ENCODE measurements at places on chromosomes 1 and 21.

- DNase-seq = no peak
These were observed 128.5 kb downstream of the RHOU start for GRCh38 chr1:228863776-228864175.

DNA sequence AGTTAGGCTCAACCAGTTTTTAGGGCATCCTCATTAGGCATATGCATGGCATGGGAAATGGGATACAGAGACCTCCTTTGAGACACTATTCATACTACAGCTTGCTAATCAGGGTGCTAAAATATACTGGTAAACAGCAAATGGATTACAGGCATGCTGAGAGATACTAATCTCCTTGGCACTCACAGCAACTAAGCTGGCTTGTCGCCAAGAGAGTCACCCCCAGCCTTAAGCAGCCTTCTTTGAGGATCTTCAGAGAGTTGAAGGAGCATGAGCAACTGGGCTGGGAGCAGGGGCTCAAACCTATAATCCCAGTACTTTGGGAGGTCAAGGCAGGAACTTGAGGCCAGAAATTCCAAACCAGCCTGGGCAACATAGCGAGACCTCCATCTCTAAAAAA is 120.1 kb upstream of the NR5A2 start:
- DNase-seq = no peak

DNA sequence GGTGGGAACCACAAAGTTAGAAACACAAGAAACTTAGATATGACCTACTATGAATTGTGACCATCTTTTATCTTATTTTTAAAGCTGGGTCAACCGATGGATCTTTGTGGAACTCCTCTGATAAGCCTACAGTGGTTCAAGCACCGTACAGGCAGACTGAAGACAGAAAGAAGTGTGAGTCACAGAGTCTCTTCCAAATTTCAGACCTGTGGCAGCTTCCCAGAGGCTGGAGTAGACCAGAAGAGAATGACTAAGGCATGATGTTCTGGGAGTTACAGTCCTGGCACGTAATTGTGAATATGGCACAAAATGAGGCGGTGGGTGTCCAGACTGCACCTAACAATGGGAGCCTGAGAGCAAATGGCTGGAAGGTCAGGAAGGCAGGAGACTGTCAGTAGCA is 70.0 kb downstream of the LMO4 start:
- DNase-seq = no peak

GRCh38 chr1:213613549-213613948 is 374.2 kb upstream of the PROX1 start:
- DNase-seq = no peak

DNA sequence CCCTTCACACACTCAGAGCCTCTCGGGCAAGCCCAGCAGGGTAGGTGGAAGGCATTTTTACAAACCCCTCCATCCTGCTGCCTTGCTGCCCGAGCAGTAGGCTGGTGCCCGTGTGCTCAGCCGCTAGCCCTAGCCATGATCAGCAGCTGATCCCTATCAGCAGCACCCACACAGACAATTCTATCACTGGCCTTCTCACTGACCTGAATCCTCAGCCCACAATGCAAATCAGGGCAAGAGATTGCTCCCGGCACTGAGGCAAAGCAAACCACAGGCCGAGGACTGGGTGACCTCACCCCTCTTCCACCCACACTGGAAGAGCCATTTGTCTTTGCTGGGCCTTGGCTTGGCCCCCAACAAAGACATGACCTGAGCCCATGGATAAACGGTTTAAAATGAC is 895 bp upstream of the PDZK1 start:
- no peak for DNase-seq

DNA sequence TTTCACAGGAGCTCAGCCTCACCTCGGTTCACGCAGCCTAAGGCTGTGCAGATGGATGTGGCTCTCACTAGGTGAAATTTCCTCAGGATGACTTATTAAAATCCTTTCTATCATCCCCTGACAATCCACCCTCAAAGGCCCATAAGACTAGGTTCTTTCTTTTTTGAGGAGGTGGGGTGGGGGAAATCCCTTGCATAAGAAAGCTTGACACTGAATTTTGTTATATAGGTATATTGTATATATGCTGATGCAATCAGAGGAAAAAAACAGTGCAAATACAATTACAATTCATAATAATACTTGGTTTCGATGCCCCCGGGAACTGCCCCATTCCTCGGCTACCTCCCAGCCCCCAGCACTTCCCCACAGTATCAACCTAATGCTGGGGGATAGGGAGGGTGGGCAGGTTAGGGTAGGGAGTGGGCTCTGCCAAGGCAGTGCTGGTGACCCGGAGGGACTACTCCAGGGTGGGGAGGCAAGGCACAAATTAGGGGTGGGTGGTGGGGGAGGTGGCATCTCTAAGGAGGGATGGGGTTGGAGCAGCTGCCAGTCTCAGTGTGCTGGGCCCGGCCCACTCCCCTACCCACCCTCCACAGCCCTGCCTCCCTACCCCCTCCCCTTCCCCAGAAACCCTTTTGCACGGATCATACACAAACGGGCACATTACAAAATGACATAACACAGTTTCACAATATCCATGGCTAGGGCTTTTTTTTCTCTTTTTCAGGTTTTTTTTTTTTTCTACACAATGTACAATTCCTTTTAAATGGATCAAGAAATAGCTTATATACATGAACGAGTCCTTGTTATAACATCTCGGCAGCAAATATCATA is 30.9 kb downstream of the SLC27A3 start:
- no peak for DNase-seq

- DNase-seq = peak; percentile 63
These were observed 111.5 kb downstream of the SEC16B start for GRCh38 chr1:177858332-177858821.

DNA sequence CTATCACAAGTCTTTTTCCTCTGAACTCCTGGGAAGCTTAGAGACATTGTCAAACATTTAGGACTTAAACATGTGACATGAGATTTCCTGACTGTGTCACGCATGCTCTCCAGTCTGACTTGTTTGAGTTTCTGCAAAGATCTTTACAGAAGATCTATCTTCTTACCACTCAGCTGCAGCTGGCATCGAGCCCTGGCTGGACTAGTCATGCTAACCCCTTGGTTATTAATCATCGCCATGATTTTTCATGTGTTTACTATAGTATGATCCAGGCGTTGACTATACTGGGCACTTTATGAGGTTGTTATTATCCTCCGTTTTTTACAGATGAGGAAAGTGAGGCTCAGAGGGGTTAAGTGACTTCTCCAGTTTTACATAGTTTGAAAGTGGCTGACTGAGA is 18.1 kb upstream of the IRF2BP2 start:
- DNase-seq = no peak

GRCh38 chr21:33032434-33033047 is 6.8 kb downstream of the OLIG2 start:
- DNase-seq = no peak

- DNase-seq = no peak
These were observed 17.4 kb downstream of the PEA15 start for GRCh38 chr1:160222546-160222945.

DNA sequence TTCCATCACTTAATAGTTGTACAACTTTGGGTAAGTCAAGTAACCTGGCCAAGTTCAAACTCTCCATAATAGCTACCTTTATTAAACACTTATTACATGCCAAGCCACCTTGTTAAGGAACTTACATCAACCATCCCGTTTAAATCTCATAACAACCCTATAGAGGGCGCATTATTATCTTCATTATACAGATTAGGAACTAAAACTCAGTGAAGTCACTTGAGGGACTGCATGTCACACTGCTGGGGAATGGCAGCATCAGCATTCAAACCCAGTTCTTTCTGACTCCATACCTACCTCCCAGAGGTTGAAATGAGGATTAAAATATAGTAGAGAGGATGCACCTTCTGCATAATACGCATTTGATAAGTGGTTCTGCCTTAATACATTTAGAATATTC is 47.1 kb upstream of the PLA2G2C start:
- no peak for DNase-seq

DNA sequence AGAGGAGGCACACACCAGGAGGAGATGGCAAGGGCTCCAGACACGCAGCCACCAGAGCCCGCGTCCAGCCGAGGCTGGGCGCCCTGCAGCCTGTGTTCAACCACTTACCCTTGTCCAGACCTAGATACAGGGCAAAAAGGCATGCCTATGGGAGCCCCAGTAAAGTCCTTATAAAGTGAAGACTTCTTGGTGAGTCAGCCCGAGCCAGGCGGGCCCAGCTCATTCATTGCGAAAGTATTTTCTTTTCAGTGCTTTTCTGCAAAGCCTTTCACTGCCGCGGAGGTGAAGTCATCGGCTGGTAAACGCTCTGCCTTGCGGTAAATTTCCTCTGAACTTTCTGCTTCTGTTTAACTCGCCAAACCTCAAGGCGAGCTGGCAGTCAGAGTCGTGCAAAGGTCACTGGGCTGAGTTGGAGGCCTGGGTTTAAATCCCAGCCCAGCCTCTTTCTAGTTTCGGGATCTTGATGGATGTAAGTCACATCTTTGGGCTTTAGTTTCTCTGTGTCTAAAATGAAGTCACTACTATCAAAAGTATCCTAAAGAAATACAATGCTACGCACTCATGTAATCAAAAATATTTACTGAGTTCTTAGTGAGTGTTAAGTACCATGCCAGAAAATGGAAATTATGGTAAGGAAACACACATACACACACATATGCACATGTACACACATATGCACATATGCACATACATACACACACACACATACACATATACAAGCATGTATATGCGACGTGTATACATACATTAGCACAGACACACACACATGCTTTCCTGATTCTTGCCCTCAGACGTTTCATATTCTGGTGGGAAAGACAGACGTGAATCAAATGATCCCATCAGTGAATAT is 54.7 kb upstream of the IFFO2 start:
- no peak for DNase-seq

- DNase-seq = no peak
These were observed 542.8 kb upstream of the BEND5 start for GRCh38 chr1:49319426-49319963.

DNA sequence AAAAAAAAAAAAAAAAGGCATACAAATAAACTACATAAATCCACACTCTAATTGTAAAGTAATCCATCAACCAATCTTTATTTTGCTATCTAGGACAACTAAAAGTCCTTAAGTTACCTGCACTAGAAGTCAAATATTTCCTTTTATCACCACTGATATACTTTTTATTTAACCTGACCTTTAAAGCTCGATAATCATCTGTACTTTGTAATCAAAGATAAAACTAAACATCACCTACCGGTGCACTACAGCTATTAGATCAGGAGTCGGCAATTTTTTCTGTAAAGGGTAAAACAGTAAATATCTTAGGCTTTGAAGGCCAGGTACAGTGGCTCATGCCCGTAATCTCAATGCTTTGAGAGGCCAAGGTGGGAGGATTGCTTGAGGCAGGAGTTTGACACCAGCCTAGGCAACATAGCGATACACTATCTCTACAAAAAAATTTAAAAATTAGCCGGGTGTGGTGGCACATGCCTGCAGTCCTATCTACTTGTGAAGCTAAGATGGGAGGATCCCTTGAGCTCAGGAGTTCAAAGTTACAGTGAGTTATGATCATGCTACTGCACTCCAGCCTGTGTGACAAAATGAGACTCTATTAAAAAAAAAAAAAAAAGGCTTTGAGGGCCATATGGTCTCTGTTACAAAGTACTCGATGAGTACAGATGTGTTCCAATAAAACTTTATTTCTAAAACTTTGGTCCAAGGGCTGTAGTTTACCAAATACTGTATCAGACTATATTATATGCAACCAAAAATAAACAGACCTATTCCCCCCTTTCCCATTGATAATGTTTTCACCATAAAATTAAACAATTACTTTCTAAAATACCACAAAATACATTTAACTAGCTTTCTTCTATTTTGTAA is 47.1 kb downstream of the TESK2 start:
- DNase-seq = no peak

- DNase-seq = no peak
These were observed 77.0 kb downstream of the OMA1 start for GRCh38 chr1:58469476-58469875.

GRCh38 chr1:232593717-232594502 is 36.0 kb downstream of the SIPA1L2 start:
- DNase-seq = no peak

DNA sequence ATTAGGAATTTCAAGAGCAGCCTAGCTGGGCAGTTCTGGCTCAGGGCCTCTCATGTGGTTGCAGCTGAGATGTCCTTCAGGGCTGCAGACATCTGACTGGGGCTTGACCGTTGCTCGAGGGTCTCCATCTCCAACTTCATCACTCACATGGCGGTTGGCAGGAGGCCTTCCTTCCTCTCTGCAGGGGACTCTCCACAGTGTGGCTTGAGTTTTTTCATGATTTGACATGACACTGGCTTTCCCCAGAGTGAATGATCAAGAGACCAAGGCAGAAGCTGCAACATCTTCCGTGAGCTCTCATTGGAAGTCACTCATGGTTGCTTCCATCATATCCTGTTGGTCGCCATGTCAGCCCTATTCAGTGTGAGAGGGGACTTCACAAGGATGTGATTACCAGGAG is 74.6 kb downstream of the RUNX3 start:
- DNase-seq = no peak

DNA sequence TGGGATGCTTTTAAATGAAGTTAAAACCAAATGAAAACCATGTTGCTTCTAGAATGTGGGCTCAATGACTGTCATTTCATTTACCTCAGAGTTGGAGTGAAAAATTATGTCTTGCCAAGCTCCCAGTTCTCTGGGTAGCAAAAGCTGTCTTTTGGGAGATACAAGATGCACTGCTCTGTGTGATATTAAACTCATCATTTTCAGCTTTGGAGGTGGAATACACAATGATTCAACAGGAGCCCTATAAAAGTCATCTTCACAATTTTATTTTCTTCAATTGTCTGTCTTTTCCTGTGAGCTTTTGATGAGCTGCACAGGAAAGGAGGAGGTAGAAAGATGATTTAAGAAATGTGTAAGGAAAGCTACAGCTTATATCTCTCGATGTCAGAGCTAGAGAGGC is 120.3 kb upstream of the SPATA6 start:
- DNase-seq = no peak

- no peak for DNase-seq
These were observed 232.5 kb downstream of the NCAM2 start for GRCh38 chr21:21230672-21231071.

- DNase-seq = no peak
These were observed 32.3 kb downstream of the CCN1 start for GRCh38 chr1:85612704-85613361.

GRCh38 chr21:28704746-28705145 is 287.9 kb downstream of the LTN1 start:
- DNase-seq = no peak

GRCh38 chr21:14985306-14985705 is 79.5 kb downstream of the NRIP1 start:
- no peak for DNase-seq

DNA sequence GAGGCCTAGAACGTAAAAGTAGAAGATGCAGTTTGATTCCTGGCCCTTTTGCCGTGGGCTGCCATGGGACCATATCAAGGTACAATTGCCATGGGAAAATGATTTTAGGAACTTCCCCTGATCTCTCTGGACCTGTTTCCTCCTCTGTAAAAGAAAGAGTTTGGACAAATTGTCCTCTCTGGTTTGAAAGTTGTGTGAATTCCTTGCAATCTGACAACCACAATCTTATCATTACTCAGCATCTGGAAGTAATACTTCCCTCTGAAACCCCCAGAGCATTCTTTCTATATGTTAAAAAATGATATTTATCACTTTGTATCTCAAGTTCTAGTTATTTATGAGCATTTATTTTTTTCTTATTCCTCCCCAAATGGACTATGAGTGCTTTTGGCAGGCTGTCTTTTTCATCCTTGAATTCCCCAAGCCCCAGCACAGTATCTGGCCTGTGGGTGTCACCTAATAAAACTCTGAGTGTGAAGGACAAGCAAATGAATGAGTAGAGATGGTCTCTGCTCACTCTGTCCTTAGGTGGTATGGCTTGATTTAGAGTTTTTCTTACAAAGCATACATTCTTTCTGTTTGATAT is 181.1 kb downstream of the DYRK1A start:
- DNase-seq = no peak
